Effector CD8-positive, alpha-beta T cell (primary cell): ENCODE measurements at places on chromosomes 7 and 10.

GRCh38 chr7:29194594-29195427, at the start of gene CHN2:
TSS of gene CHN2 (plus strand) at chr7:29194775.
- no peak for DNase-seq

DNA sequence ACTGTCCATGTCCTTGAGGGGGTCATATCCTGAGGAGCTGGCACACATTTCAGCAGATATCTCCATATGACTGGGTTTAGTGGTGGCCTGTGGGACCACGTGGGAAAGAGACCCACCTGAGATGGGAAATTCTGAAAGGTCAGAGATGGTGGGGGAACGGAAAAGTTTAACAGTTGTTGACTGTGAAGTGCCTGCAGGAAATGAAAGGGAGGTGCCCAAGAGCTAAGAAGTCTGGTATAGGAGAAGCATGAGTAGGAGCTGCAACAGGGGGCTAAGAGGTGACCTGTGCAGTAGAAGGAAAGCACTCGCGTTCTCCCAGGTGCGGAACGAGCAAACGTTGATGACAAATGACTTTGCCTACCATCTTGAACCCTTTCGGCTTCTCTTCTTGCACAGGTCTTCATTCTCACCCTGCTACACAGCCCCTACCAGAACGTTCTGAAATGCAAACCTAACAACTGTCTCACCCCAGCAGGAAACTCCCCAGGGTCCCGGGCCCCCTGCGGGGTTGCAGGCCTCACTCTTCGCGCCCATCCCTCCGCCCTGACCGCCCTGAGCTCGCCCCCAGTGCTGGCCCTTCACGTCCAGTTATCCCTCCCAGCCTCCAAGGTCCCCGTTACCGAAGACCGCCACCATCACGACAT, 9.8 kb upstream of the FXYD4 start:
- DNase-seq: no peak

DNA sequence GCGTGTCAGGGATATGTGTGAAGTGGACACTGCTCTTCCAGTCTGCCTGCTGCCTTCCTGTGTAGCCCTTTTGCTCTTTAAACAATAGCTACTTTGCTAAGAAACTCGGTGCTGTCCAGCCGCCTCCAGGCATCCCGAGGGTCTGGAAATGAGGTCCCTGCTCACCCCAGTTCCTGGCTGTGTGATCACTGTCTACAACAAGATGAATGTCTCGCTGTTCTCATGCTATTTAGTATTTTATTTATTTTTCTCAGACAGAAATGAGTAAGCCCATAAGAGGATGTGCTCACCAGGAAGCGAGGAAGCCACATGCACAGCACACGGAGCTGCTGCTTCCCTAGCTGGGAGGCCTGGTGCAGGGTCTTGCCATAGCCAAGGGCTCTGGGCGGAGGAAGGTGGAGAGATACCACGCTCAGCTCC, 167.0 kb upstream of the PITRM1 start:
- DNase-seq: no peak

- no peak for DNase-seq
These were observed 55.2 kb upstream of the GDF10 start for GRCh38 chr10:47244560-47245500.

DNA sequence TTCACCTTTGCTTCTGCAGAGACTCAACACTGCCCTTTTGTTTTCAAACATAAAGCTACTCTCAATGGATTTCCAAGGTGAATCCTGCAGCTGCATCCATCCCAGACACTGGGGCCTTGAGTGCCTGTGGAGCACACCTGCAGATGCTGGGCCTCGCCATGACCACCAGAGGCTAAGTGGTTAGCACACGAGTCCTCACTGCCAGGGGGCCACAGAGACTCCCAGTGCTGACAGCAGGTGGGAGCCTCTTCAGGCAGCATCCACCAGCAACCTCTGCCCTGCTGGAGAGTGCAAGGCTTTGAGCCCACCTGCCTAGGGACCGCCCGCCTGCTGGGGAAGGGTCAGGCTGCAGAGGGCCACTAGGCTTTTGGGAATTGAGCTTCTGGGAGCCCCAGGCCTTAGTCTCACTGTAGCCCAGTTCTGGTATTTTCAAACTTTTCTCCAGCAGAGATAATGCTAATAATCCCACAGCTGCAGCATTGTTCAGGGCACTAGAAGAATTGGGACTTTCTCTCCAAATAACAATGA, 9.4 kb upstream of the HPS1 start:
- DNase-seq: no peak

DNA sequence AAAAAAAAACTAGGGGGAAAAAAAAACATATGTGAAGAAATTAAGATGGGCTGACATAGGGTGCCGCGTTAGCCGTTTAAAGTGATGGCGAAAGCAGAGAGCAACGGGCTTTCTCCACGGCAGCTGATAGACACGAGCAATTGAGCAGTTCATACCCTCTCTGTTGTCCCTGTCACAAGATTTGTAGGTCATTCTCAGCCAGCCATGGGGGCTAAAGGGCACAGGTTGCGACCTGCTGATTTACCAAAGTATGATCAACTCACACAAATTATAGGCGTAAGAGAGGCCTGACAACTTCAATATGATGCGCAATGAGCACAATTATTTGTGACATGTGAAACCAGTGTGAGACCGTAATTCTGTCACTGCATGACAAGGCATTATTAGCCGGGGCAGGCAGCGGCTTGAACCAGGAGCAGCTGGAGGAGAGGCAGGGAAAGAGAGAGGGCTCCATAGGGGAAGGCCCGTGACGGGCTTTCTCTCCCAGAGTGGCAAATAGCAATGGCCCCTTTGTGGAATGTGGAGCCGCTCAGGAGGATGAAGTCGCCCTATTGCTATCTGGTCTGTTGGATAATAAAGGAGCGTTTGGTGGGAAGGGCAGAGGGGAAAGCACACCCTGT, 195.1 kb upstream of the HABP2 start:
- no peak for DNase-seq

GRCh38 chr7:113301983-113302382, 183.6 kb upstream of the SMIM30 start:
- DNase-seq: no peak

- no peak for DNase-seq
These were observed 17.1 kb downstream of the YKT6 start for GRCh38 chr7:44217852-44218402.

- peak; percentile 59 for DNase-seq
These were observed 98.4 kb upstream of the PODXL start for GRCh38 chr7:131654668-131655326.

DNA sequence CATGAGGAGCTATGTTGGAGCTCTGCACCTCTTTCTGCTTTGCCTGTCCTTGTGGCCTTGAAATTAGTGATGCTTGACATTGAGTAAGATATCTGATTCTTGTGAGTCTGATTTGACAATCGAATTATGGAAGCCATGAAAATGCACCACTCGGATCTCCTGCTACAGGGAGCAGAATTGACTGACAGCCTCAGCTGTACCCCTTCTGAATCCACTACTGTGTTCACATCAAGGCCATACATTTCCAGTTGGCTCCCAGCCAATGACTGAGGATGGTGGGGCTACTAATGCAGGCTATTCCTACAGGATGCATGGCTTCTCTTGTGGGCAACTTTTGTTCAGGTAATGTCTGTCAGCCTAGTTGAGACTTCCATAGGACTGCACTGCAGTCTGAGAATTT, 321.9 kb downstream of the REEP3 start:
- DNase-seq: no peak

DNA sequence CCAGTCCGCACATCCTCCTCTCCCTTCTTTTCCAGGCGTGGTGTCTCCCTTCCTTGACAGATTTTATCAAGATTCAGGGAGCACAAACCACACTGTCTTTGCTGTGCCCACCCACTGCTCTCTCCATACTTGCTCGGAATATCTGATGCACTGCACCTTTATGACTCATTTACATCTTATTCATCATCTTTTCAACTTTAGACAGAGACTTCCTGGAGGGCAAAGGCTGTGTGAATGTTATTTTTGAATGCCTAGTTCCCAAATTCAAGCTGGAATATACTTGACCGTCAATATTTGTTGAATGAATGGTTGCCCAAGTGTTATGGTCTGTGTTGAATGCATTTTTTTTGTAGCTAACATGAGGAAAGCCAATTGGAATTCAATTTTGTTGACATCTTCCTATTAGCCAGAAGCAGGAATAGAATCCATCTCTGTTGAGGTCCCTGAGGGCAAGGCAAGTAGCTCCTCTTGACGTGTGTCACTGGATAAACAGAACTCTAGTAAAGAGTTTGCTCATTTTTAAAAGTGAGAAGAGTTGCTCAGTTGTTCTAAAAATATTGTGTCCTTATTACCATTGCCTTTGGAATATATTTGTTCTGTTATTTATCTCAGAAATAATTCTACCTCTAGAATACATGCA, 95.0 kb downstream of the KLF6 start:
- no peak for DNase-seq

GRCh38 chr7:84271543-84271942, 77.0 kb upstream of the SEMA3A start:
- DNase-seq: no peak

DNA sequence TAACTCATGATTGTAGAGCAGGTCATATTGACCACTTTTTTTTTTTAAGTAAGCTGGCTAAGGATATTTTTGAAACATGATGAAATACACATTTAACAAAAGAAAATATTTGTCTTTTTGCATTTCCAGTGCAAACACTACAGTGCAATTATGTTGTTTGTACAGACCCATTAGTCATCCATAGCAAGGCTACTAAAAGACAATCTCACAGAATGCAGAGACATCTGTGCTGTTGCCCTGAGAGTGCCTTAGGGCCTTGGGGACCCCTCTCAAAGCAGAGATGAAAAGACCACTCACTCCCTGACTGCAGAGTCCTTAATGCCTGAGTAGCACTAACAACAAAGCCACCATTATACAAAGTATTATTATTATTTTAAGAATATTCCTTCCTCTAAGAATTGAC, 104.5 kb downstream of the NRCAM start:
- no peak for DNase-seq

- no peak for DNase-seq
These were observed 8.4 kb downstream of the RALA start for GRCh38 chr7:39631736-39632308.
